ENCODE measurements at places on chromosomes 7 and 10. TPM values are rescaled to one million over a fixed set of nuclear protein-coding genes. Genes with fewer than 3 reads are reported as not detected.
A peak's percentile ranks its signal among the peaks of the same experiment; 100 is the strongest.

DNA sequence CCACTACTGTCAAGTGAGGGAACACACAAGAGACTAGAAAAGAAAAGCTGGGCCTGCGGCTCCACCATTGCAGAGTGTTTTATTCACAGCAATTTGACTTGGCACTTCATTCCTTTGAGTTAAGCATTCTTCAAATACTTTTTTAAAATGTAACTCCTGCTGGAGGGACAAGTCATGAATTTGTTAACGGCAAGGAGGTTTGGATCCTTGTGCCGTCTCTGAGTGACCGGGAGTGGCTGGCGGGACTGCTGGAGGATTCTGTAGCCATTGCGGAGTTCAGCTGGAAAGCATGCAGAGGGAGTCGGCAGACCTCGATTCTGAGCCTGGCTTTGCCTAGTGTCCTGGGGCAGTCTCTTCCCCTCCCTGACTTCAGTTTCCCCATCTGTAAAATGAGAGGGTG lies 9.8 kb downstream of the HSPA12A start:
- no peaks in the 10 kb centered on the region for H3K36me3 ChIP-seq
- H3K4me3 ChIP-seq, result no peak overlapping the region
- H3K27me3 ChIP-seq, result peaks cover 25% of the 10 kb centered on the region
- H3K27ac ChIP-seq, result no peak overlapping the region

IL6 gene
- total RNA-seq, result not detected

GRCh38 chr10:80612261-80612660 lies 74.6 kb downstream of the SH2D4B start:
- no peak for DNase-seq
- H3K4me3 ChIP-seq, result no peak overlapping the region
- peaks cover 10% of the 10 kb centered on the region for H3K27me3 ChIP-seq
- H3K36me3 ChIP-seq, result no peaks in the 10 kb centered on the region

- H3K36me3 ChIP-seq, result peaks cover 10% of the 10 kb centered on the region
- peaks cover 7% of the 10 kb centered on the region for H3K4me1 ChIP-seq
- no peaks in the 10 kb centered on the region for H3K27me3 ChIP-seq
- no peak overlapping the region for H3K27ac ChIP-seq
Observed at GRCh38 chr10:21943633-21944265, 59.8 kb downstream of the DNAJC1 start.

NKX6-2 gene
- not detected for total RNA-seq

GRCh38 chr7:101198476-101198875 lies 2.4 kb downstream of the MOGAT3 start:
- peaks cover 28% of the 10 kb centered on the region for H3K27me3 ChIP-seq
- no peak overlapping the region for H3K27ac ChIP-seq
- H3K36me3 ChIP-seq, result no peaks in the 10 kb centered on the region
- no peak for DNase-seq
- peaks cover 6% of the 10 kb centered on the region for H3K4me1 ChIP-seq
- H3K4me3 ChIP-seq, result no peak overlapping the region

DNA sequence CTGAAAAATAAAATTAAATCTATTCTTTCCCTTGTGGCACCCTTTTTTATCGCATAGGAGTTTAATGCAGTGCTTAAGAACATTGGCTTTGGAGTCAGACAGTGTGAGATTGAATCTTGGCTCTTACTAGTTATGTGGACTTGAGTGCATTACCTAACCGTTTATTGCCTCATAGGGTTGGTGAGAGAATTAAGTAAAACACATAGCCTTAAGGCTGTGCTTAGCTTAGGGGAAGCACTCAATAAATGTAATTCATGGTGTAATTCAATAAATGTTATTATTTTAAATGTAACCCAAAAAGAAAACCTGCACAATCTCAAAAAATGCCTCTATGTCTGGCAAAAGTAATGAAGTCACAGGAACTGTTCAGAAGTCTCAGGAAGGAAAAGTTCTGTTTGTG lies 2.7 kb downstream of the STK17A start:
- no peak for DNase-seq
- H3K36me3 ChIP-seq, result peaks cover 46% of the 10 kb centered on the region
- peak overlapping the region; percentile 97 for H3K4me3 ChIP-seq
- H3K27ac ChIP-seq, result peak overlapping the region; percentile 99

- H3K4me1 ChIP-seq, result peaks cover 32% of the 10 kb centered on the region
- peak overlapping the region; percentile 83 for H3K27ac ChIP-seq
- peak; percentile 53 for DNase-seq
- peak overlapping the region; percentile 38 for H3K4me3 ChIP-seq
- no peaks in the 10 kb centered on the region for H3K27me3 ChIP-seq
Observed at GRCh38 chr7:1533547-1534329, 3.2 kb downstream of the MAFK start.

GRCh38 chr10:96585736-96586418 lies 935 bp downstream of the TM9SF3 start:
- peak overlapping the region; percentile 91 for H3K4me3 ChIP-seq
- H3K36me3 ChIP-seq, result peaks cover 16% of the 10 kb centered on the region
- peak overlapping the region; percentile 94 for H3K27ac ChIP-seq
- DNase-seq, result peak; percentile 59
- H3K27me3 ChIP-seq, result peaks cover 4% of the 10 kb centered on the region

PPP1R17 gene
- total RNA-seq, result not detected

GRCh38 chr7:106180721-106181120 lies 68.6 kb upstream of the SYPL1 start:
- peaks cover 15% of the 10 kb centered on the region for H3K4me1 ChIP-seq
- no peak overlapping the region for H3K27ac ChIP-seq
- H3K4me3 ChIP-seq, result no peak overlapping the region
- no peak for DNase-seq
- H3K36me3 ChIP-seq, result no peaks in the 10 kb centered on the region
- H3K27me3 ChIP-seq, result peaks cover 8% of the 10 kb centered on the region

DNA sequence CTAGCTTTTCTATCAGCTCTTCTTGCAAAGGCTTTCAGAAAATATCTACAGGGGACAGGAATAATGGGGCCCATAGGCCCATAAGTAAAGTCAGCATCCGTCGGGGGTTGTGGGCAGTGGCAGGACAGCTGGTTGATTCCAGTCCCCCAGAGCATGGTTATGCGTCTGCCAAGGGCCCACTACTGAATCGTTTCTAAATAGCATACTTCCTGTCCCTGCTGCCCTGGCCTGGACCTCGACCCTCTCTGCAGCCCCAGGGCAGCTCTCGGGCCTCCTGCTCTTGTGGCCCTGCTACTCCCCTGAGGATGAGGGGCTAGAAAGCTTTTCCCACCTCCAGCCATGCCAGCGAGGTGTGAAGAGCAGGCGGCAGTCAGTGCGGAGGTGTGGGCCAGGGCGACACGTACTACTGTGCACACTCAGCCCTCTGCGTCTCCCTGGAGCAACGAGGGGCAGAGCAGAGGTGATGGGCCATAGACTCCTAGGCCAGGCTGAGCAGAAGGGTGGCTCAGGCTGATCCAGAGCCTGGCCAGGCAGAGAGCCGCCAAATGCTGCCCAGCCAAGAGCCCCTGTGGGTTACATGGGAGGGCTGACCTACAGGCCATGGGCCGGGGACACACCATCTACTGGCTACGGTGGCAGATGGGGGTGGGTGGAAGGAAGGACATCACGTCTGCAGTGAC lies 4.7 kb upstream of the OPN4 start:
- no peaks in the 10 kb centered on the region for H3K27me3 ChIP-seq
- H3K36me3 ChIP-seq, result no peaks in the 10 kb centered on the region
- no peak overlapping the region for H3K4me3 ChIP-seq

TMEM176A gene
- total RNA-seq, result not detected

GIMAP6 gene
- total RNA-seq, result 93.3 TPM

GRCh38 chr7:101172005-101172853 lies 6.9 kb upstream of the VGF start:
- H3K27ac ChIP-seq, result no peak overlapping the region
- no peak overlapping the region for H3K4me3 ChIP-seq
- peaks cover 52% of the 10 kb centered on the region for H3K4me1 ChIP-seq
- peaks cover 83% of the 10 kb centered on the region for H3K27me3 ChIP-seq
- no peaks in the 10 kb centered on the region for H3K36me3 ChIP-seq

Data from activated CD8-positive, alpha-beta T cell treated with anti-CD3 and anti-CD28 coated beads, Interleukin-2, amount 10 ng/mL, durations not matched to agents 7 days and 5 days (primary cell).